Hepatic stellate cell (primary cell): ENCODE measurements at places on chromosomes 4 and X.
A peak's percentile ranks its signal among the peaks of the same experiment; 100 is the strongest.

GRCh38 chr4:86965019-86965976 lies 30.5 kb downstream of the AFF1 start:
- DNase-seq, result no peak

GRCh38 chrX:29952016-29952415 lies 263.3 kb upstream of the MAGEB2 start:
- DNase-seq, result no peak

GRCh38 chrX:154718616-154719015 lies 32.3 kb downstream of the GAB3 start:
- no peak for DNase-seq

- no peak for DNase-seq
Measured at GRCh38 chr4:95061220-95061619, 303.5 kb downstream of the BMPR1B start.

DNA sequence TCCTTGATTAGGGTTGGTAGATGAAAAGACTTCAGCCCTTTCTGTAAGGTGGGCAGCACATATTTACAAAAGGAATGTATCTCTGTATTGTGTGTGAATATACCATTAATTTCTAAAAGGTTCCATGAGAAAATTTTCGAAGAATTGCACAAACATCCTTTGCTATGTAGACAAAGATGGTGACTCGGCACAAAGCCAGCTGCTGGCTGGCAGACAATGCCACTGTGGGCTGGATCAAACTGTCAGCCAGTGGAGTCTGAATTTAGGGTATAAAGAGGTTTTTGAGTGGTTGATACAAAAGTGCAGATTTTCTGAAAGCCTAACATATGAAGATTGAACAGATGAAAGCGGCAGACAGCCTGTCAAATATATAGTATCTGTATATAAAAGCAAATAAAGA lies 5.6 kb upstream of the TXK start:
- DNase-seq, result peak; percentile 21

GRCh38 chr4:71732066-71732465 lies 51.8 kb downstream of the GC start:
- DNase-seq, result no peak

DNA sequence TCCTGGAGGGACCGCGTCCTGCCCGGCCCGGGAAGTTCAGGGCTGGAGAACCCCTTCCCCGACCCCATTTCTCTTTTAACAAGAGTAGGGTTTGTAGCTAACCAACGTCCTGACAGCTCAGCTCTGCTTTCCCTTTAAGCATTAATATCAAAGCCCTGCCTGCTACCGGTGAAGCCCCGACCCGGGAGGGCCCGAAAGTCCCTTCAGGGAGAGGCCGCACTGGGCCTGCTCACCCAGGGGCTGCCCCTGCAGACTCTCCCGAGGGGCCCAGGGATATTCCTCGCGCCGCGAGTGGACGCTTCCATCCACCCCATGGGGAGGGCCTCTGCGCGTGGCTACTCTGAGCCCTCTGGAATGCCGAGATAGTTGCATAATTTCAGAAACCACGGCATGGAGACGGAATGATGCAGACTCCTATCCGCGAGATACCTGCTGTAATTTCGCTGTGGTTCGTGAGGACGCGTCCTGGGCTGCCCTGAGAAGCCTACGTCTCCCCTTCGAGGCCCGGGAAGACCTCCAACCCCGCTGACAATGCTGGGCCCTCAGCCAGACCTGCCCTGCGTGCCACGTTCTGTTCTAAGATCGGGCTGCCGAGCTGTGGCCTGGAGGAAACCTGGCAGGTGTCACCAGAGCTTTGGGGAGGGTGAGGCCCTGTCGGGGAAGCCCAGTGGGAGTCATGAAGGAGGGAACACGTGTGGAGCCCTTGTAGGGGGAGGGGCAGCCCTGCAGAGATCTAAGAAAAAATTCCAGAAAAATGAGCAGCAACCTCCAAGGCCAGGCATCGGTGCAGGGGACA lies 999 bp upstream of the CTBP1 start:
- no peak for DNase-seq

- no peak for DNase-seq
Measured at GRCh38 chrX:114028907-114029662, 554.8 kb upstream of the HTR2C start.
